NCI-H187 treated with DMSO at 0.1 percent for 48 hours (cell line): ENCODE measurements at places on chromosomes 1 and 21.

DNA sequence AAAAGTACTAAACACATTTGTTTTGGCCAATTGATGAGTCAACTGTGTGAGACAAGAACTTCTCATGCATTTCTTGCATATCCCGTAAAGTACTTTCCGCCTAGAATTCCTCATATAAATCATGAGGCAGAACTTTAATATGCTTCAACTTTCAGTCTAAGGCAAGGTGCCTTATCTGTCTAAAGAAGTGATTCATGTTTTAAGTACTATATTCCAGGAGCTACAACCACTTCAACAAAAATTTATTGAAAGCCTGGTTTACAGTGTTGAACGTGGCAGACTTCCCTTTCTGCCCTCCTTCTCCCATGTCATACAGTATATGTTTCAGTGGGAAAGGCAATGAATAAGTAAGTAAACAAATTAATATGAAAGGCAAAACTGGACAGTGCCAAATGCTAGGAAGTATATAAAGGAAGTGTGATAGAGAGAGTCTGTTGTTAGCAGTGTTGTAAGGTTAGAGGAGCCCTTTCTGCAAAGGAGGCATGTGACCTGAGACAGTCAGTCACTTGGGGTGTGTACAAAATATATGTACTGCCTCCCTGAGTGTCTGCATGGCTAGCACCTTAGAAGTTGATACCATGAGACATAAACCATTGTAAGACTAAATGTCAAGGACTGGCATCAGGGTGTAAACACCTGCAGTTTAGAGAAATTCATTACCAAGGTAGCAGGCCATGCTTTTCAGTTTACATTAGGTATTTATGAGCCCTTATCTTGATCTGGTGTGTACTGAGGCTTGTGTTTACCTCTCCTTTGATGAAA, 362.2 kb downstream of the SRGAP2C start:
- no peak for DNase-seq

- no peak for DNase-seq
Observed at GRCh38 chr1:63914241-63914640, 140.4 kb downstream of the ROR1 start.

GRCh38 chr1:228744356-228744755, 9.1 kb downstream of the RHOU start:
- no peak for DNase-seq

DNA sequence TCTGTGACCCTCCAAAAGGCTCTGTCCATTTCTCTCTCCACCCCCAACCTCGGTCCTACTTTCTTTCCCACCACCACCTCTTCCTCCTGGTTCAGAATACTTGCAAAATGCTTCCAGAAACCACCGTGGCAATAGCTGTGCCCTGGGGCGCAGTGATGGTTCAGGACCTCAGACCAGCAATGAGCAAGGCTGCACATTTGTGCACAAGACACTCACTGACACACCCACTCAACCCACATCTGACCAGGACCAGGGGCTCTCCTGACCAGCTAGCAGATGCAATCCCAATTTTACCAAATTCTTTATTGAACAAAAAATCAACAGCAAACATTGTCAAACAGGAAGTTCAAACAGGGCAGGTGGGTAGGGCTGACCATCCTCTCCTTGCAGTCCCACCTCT, 25.7 kb downstream of the SPOCD1 start:
- DNase-seq = no peak

DNA sequence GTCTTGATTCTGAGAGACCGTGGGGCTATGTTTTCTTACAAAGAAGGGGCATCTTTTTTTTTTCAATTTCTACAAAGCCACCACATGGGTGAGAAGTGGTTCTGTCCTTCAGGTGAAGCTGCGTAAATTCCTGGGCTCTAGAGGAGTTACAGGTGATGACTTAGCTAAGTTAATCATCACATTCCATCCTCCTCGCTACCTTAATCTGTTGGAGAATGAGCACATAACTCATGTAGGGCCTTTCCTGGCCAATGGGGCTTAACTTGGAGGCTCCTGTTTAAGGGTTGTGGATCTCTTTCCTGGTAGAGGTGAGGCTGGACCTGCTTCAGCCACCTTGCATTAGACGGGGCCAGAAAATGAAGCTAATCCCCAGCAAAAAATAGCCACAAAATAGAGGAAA, 19.9 kb downstream of the REG4 start:
- no peak for DNase-seq

DNA sequence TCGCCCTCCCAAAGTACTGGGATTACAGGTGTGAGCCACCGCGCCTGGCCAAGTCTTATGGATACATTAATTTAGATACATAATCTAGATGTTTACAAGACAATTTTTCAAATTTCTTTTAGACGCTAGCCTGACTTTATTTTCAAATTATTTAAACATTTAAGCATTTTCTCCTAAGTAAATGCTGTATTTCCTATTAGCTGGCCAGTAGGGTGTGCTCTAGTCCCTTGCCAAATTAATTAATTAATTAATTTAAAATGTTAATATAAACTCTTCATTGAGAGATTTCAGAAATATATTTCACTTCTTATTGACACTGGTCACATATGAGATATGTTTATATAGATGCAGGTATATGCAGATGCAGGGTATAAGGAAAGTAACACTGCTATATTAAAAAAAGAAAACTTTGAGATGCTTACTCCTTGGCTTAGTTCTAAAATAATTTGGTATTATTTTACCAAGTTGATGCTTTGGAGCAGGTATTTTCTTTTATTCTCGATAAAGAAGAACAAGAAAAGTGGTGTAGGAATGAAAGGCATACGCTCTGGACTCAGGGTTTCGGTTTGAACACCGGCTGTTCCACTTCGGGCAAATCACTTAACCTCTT, 5.2 kb upstream of the ERRFI1 start:
- DNase-seq = peak; percentile 2

- DNase-seq = no peak
Observed at GRCh38 chr21:28142697-28143096, 850.0 kb downstream of the LTN1 start.

DNA sequence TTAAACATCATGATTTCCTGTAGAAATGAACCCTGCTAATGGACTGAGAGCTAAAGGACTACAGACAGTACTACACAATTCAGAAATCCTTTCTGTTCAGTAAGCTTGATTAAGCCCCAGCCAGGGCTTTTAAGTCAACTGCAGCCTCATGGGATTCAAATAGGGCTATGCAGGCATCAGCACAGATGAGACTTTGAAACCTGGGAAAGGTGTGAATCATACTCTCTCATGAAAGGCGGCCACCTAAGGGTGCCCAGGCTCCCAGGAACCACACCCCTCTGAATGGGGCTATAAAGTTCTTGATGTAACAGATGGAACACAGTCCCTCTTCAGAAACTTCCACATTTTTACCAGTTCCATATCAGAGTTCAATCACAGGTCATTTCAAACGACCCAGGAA, 7.6 kb downstream of the SIPA1L2 start:
- DNase-seq = no peak

DNA sequence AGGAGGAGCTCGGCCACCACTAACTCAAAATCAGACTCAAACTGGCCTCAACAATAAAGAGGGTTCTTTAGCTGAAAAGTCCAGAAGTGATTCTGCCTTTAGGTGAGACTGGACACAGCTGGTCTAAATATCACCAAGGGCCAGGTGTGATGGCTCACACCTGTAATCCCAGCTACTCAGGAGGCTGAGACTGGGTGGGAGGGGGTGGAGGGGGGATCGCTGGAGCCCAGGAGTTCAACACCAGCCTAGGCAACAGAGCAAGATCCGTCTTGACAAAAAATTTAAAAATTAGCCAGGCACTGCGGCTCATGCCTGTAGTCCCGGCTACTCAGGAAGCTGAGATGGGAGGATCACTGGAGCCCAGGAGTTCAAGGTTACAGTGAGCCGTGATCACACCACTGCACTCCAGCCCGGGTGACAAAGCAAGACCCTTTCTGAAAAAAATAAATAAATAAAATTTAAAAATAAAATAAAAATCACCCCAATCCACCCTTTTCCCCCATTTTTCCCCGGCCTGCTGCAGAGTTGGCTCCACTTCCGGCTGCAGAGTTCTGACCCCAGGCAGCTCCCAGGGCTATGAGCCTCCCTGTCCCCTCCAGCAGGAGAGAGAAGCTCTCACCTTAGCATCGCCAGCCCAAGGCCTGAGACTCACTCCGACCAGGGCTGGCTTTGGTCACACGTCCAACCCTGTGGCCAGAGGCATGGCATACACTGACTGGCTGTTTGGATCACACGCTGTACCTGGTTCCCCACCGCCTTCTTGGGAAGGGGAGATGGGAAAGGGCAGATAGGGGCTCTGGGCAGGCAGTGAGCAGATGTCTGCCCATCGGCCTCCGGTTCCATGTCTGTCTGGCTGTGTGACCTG, 87.3 kb upstream of the IFFO2 start:
- no peak for DNase-seq

DNA sequence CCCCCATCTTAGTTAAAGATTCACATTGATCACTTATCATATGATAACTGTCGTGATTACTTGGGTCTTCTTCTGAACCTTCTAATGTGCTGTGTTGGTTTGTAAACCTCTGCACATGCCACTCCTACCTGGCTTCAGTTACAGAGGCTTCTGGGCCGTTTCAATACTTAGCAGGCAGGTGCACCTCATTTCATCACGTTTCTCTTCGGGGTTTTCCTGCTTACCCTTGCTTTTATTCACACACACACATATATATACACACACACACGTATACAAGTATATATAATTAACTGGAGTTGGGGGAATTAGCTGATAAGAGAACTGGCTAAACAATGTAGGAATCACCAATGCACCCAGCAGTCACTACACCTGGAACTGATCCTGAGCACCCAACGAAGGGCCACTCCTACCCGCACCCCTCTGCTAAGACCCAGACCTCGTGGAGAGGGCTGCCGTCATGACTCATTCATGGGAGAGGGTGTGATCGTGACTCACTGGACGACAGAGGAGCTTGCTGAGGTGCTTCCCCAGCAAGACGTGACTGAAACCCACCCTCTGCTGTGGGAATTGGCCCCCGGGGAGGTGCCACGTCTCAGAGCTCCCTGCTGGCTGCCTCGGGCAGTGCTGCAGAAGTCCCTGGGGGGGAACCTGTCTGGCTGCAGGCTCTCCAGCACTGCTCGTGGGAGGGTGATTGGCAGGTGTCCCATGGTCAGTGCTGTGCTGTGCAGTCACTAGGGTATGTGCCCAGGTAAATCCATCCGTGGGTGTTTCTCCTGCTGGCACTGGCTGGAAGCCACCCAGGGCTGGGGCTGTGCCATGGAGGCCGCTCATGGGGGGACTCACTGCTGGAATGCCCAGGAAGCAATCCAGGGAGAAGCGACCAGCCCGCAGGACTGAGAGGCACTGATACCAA, 166.6 kb downstream of the DYRK1A start:
- no peak for DNase-seq

DNA sequence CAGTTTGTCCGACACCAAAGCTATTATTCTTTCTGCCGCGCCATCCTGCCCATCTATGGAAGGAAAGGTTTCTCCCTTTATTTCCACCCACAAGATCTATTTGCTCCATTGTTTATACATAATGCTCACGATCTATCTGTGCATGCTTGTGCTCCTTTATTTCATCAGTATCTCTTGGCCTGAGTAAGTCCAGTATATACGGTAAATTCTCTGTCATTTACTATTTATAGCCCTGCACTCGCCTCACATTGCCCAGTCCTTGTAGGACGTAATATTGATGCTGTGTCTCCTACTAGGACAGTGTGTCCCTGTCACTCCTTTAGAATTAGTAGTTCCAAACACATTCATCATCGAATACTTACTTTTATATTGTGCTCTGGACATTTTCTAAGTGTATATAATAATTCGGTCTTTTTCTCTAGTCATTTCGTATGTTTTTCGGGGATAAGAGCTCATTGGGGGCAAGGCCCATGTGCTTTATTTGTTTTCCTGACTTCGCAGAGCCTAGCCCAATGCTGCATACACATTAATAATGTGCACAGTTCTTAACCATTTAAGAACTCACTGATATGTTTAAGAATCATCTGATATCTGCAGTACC, 3.1 kb upstream of the NID1 start:
- DNase-seq = no peak

DNA sequence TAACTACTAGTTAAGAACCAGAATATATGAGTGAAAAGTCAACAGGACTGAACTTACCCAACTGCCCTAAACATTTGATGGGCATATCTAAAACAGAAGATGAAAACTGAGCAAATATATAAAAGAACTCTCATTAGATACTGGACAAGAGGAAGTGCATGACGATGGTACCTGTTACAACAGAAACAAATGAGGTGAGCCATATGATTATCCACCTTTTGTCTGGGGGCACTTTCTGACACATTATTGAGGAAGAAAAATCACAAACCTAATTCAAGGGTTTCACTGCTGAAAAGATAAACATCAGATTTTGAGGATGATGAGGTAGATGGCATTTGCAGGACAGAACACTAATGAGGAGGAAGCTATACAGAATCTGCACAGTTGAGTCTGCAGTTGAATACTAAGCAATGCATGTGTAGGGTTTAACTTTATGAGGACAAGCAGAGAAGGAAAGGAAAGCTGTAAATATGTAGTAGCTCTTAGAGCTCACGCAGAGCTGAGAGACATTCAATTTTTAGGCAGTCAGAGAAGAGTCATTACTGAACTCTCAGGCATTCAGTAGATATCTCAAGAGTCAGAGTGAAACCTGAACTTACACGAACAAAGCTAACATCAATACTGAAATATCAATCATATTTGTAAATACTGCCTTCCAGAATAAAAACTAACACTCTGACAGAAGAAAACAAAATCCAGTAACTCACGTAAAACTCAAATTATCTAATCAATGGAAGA, 262.1 kb downstream of the AKT3 start:
- DNase-seq = no peak

GRCh38 chr1:221035662-221036153, 156.5 kb downstream of the HLX start:
- no peak for DNase-seq

- no peak for DNase-seq
Observed at GRCh38 chr21:31258073-31258472, 86.0 kb downstream of the TIAM1 start.

- peak; percentile 79 for DNase-seq
Observed at GRCh38 chr21:33135925-33136324, 66.0 kb downstream of the OLIG1 start.

DNA sequence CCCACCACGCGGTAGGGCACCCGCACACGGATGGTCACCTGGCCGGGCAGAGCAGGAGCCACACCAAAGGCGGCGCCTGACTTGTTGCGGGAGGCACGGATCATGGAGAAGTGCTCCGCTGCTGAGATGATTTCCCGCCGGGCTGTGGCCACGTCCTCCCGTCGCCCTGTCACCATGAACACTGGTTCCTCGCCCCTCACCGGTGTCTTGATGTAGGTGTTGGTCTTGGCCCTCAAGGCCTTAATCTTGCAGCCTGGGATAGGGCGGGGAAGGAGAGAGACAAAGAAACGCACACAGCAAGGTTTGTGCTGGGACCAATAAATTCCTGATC, 4.9 kb downstream of the MEX3A start:
- DNase-seq = no peak

DNA sequence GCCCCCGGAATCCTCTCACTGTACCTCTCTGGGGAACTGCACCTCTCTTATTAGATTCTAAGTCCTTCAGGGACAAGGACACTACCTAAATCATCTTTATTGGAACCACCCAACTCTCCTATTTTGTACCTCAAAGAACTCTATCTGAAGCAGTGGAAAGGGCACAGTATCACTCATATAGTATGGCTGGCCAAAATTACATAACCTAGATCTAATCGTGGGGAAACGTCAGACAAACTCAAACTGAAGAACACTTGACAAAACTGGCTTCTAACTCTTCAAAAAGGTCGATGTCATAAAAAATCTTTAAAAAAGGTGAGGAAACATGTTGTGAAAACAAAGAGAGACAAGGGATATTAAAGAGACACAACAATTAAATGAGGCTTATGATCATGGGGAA, 210.0 kb downstream of the SLC45A1 start:
- no peak for DNase-seq

GRCh38 chr1:60149251-60149650, 75.7 kb upstream of the C1orf87 start:
- no peak for DNase-seq
